Activated gamma-delta T cell treated with Interleukin-2 at 50 U/mL for 16 hours (primary cell): ENCODE measurements at places on chromosomes 12 and 14.

DNA sequence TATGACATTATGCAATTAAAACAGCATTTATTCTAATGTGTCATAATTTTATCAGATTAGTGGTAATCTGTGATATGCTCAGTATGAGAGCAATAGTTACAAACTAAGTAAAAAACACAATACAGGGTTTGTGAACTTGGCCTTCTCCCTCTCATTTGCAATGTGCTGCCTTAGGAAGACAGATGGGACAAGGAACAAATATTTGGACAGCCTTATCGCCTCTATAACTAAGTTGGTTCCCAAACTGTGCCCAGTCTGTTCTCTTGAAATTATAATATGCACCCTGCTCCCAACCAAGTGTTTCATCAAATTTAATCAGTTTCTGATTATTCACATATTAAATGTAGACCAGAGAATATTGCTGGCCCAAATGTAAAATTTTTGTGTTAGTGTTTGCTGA lies 22.7 kb downstream of the MGST1 start:
- no peak for DNase-seq

DNA sequence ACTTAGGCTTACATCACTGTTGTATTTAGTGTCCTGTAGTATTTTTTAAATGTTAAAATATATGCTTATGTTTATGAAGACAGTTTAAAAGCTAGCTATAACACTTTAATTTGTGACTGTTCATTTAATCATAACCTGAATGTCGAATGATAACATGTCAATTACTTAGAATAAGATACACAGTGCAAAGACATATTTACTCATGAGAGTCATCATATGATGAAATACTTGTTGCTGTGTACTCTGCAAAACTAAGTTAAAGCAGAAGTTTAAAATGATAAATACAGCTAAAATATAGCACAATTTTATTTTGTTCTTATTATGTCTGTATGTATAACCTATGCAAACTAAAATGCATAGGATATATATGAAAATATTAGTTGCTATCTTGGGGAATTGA lies 497.4 kb downstream of the FSCB start:
- DNase-seq: no peak

GRCh38 chr12:91902860-91903683 lies 242.6 kb downstream of the BTG1 start:
- no peak for DNase-seq

DNA sequence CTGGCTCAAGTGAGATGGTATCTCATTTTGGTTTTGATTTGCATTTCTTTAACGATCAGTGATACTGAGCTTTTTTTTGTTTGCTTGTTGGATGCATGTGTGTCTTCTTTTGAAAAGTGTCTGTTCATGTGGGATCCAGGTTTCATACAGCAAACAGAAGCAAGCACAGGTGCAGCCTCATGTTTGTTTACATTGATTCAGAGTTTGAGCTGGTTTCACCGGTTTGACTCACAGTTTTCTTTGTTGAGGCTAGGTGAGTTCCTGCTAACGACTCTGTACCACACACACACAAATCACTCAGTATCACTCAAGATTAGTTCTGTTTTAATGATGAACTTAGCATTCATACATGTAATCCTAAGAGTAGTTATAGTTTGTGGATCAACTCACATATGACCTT lies 3.7 kb downstream of the OR10G2 start:
- no peak for DNase-seq

DNA sequence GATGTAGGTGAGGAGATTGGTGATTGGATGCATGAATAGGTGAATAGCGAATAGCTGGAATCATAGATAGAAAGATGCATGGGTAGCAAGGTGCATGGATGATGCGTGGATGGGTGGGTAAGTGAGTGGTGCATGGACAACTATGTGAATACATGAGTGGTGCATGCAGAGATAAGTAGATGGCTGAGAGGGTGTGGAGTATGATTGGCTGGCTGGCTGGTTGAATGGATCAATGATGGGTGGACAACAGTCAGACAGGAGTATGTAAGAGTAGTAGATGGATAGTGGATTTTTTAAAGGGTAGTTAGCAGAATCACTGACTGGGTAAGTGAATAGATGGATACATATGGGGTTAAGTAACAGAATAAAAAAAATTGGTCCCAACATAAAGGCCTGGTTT lies 33.9 kb downstream of the SERPINA3 start:
- DNase-seq: no peak
